ENCODE measurements at places on chromosomes 6 and 20.

DNA sequence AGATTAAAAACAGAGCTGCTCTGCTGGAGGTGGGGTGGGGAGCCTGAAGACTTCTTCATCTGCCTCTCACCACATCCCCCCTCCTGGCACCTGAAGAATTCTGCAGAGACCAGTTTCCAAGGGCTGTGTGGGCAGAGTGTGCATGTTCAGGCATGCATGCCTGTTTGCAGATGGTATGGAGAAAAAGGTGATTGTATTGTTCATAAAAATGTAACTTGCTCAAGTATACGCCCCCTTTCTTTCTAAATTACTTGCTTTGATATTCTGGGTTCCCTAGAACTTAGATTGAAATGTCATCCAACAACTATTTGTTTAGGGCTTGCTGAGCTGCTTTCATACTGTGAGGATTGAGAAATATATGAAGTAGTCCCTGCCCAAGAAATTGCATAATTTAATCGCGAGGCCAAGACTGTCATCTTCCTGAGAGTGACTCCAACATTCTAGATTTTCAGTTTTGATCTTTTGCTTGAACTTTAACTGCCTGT is 83.6 kb downstream of the LCA5 start:
- DNase-seq = no peak

DNA sequence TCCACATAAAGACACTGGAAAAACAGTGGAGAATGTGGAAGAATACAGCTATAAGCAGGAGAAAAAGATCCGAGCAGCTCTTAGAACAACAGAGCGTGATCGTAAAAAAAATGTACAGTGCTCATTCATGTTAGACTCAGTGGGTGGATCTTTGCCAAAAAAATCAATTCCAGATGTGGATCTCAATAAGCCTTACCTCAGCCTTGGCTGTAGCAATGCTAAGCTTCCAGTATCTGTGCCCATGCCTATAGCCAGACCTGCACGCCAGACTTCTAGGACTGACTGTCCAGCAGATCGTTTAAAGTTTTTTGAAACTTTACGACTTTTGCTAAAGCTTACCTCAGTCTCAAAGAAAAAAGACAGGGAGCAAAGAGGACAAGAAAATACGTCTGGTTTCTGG is 57.1 kb downstream of the MAP3K4 start:
- DNase-seq = no peak

DNA sequence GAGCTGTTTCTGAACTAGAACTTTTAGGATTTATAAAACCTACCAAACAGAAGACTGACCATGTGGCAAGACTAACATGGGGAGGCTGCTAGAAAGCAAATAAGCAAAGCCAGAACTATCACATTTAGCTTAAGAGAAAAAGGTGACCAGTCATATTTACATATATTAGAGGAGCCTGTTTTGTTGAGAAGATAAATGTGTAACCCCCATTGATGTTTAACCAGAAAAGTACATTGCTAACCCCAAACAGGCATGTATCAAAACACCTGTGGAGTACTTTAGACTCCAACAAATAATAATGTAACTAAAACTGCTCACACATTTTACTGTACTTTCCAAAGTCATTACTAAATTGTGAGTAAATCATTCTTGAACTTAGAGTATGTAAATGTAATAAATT is 35.0 kb downstream of the AKIRIN2 start:
- DNase-seq = no peak

GRCh38 chr6:145022199-145022796 is 713.0 kb downstream of the EPM2A start:
- no peak for DNase-seq

DNA sequence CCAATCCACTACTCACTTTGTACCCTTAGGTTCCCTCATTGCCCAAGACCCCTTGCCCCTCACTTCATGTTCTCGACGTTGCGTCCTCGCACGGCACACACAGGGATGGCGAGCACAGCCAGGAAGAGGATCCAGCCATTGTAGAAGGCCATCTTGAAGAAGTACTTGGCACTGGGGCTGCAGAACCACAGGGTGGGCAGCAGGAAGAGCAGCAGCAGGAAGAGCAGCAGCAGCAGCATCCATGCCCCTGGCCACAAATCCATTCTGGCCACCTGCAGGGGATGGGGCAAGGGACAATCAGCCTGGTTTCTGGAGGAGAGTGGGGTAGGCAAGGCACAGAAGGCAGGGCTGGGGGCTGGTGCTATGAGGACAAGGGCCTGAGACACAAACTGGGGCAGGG is 4.7 kb downstream of the AGPAT1 start:
- DNase-seq = no peak

- no peak for DNase-seq
Observed at GRCh38 chr6:1657771-1658165, 48.1 kb downstream of the FOXC1 start.

- no peak for DNase-seq
Observed at GRCh38 chr6:148524976-148525375, 182.3 kb downstream of the SASH1 start.

- DNase-seq = no peak
Observed at GRCh38 chr6:33288141-33288920, 708 bp downstream of the WDR46 start.
